HCEC 1CT (cell line): ENCODE measurements at places on chromosomes 1 and 21.

DNA sequence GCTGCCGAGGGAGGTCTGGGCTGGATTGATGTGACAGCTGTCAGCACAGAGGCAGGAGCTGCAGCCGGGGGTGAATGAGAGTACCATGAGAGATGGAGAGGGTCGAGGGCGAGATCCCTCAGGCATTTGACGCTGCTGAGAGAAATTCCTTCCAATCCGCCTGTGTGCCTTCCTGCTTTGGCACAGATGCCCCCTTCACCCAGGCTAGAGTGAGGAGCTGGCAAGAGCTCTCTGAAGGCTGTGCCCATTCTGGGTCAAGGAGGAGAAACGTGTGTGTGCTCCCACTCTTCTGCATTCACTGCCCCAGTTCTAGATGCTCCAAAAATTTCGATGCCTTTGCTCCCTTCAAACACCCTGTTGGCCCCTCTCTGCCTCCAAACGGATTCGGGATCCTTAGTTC is 4.8 kb downstream of the ARTN start:
- no peak for DNase-seq

- DNase-seq, result no peak
Observed at GRCh38 chr1:227449741-227450441, 113.5 kb upstream of the ZNF678 start.

- no peak for DNase-seq
Observed at GRCh38 chr1:90713741-90714509, 3.2 kb downstream of the BARHL2 start.

DNA sequence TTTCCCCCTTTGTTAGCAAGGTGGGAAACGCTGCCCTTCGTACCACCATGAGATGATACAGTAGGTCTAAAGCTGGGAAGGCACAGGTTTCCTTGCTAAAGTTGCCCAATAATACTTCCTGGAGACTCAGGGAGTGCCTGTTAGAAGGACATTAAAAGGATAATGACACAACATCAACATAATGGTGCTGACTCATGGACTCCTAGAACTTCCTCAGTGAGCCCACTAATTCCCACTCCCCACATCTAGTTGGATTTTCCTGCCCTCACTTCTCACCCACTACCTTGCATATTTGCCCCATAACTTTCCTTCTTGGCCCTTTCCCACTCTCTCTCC is 17.5 kb downstream of the CFAP45 start:
- peak; percentile 70 for DNase-seq

GRCh38 chr1:111441573-111442192 is 7.4 kb downstream of the WDR77 start:
- peak; percentile 13 for DNase-seq

GRCh38 chr21:41561701-41562100 is 53.7 kb upstream of the TMPRSS2 start:
- no peak for DNase-seq
